NCI-H1436 treated with DMSO at 0.1 percent for 48 hours (cell line): ENCODE measurements at places on chromosomes 1 and 21.

DNA sequence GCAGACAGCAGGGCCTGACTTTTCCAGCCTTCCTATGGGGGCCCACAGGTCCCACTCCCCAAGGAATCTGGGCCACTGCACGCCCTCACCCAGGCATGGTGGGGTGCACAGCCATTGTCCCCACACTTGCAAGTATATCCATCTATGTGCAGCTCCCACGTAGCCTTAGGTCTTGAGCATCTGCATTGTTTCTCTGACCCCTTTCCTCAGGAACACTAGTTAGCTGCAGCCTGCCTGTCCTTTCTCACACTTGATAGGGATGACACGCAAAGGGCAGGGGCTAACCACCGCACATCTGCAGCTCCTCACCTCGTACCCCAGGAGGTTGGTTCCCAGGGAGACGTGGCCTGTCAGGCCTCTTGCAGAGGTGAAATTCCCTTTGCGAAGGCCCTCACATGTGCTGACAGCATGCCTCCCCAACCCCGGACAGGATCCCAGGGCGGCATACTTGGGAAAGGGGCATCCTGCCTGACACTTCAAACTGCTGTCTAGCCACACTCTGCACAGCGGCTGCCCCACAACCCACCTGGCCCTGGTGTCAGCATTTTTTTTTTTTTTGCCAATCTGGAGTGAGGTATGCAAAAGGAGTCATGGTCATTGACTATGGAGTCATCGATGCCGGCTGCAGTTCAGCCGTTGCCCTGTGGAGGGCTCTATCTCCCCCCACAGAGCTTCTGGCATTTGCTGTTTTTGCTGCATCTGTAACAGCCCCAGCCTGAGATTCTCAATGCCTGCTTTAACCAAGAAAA, 5.0 kb downstream of the JMJD4 start:
- DNase-seq: no peak

DNA sequence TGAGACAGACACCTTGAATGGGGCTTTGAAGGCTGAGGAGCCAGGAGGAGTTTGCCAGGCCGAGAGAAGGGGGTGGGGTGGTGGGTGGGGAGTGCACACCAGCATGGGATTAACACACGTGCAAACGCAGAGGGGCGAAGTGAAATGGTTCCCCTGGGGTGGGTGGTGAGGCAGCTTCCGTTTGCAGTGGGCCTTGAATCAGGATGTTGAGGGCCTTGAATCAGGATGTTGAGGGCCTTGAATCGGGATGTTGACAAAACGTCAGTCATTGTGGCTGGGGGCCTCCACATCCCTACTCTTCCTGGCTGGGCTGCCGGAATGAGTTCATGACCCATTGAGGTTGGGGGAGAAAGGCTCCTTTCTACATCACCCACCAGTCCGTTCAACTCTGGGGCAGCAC, 16.6 kb downstream of the LDLRAP1 start:
- no peak for DNase-seq

- no peak for DNase-seq
These were observed 91.4 kb downstream of the AKT3 start for GRCh38 chr1:243758647-243759046.

- no peak for DNase-seq
These were observed at the start of gene PDE4B for GRCh38 chr1:65792669-65793358. Gene PDE4B, plus strand, starts transcription at chr1:65792895.

- DNase-seq: no peak
These were observed 50.3 kb downstream of the FCER1A start for GRCh38 chr1:159352436-159352835.

GRCh38 chr1:151106894-151107293, 36.3 kb downstream of the GABPB2 start:
- no peak for DNase-seq

DNA sequence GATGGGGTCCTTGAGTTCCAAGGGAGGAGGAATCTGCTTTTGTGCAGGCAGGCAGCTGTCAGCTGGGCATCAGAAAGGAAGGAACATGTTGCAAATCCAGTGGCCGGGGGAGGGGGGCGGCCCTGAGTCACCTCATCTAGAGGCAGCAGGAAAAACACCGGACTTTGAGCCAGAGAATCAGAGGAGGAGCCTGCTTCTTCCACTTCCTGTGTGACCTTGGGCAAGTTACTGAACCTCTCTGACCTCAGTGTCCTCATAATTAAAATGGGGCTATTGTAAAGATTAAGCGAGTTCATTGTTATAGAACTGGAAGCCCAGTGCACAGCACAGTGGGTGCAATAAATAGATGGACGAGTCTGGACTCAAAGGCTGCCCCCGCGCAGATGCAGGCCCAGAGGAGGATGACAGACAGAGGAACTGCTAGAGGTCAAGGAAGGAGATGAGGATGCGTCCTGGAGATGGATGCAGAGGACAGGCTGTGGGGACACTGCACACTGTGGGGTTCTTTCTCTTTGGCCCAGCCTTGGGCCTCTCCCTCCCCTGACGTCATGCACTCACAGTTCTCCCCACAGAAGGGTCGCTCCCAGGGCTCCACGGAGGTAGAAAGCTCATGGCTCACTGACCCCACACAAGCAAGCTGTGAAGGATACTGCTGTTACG, 714.3 kb downstream of the MATN1 start:
- no peak for DNase-seq
